NCI-H187 (cell line): ENCODE measurements at places on chromosomes 3 and 15.

GRCh38 chr3:128355543-128355919, 111.2 kb downstream of the DNAJB8 start:
- DNase-seq = no peak

DNA sequence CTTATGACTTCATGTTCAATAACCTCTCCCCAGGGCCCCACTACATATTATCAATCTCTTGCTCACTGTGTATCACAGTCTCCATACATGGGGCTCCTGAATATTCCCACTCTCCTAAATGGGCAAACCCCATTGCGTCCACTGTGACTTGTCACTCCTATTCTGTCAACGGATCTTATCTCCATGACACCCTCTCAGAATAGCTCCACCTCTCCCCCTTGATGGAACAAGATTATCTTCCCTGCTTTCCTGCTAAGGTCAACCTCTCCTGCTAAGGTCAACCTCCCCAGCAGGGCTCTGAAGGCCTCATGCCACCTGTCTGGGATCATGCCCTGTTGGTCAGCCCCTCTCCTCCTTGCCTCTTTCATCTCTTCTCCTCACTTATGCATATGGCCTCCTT, 1.8 kb downstream of the CLDN18 start:
- no peak for DNase-seq

GRCh38 chr15:28892789-28893610, 7.2 kb downstream of the APBA2 start:
- DNase-seq = no peak

DNA sequence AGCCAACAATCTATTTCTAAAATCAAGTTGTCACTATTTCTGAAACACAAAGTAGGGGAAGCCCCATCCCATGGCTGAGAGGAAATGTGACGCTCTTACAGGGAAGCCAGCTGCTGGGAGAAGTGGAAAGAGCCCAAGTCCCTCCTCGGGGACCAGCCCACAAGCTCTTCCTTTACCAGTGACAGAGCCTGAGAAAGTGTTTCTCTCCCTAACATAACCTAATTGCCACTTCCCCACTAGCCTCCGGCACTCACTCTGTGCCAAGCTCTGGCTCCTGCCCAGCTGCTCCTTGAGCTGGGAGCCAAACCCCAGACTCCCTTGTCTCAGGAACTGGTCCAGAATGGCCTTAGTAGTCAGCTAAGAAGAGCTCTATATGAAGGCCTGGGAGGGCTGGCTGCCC, 42.9 kb downstream of the TNFAIP8L3 start:
- DNase-seq = no peak

- no peak for DNase-seq
Observed at GRCh38 chr3:41075975-41076374, 123.3 kb upstream of the CTNNB1 start.

DNA sequence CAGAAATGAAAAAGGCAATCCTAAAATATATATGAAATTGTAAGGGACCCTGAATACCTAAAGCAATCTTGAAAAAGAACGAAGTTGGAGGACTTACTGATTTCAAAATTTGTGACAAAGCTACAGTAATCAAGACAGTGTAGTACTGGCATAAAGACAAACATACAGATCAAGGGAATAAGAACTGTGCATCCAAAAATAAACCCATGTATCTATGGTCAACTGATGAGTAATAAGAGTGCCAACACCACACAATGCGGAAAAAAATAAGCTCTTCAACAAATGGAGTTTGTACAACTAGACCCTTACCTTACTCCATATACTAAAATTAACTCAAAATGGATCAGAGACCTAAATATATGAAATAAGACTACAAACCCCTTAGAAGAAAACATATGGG, 29.6 kb downstream of the GSK3B start:
- no peak for DNase-seq

- no peak for DNase-seq
Observed at GRCh38 chr3:165549037-165549436, 288.2 kb downstream of the BCHE start.

DNA sequence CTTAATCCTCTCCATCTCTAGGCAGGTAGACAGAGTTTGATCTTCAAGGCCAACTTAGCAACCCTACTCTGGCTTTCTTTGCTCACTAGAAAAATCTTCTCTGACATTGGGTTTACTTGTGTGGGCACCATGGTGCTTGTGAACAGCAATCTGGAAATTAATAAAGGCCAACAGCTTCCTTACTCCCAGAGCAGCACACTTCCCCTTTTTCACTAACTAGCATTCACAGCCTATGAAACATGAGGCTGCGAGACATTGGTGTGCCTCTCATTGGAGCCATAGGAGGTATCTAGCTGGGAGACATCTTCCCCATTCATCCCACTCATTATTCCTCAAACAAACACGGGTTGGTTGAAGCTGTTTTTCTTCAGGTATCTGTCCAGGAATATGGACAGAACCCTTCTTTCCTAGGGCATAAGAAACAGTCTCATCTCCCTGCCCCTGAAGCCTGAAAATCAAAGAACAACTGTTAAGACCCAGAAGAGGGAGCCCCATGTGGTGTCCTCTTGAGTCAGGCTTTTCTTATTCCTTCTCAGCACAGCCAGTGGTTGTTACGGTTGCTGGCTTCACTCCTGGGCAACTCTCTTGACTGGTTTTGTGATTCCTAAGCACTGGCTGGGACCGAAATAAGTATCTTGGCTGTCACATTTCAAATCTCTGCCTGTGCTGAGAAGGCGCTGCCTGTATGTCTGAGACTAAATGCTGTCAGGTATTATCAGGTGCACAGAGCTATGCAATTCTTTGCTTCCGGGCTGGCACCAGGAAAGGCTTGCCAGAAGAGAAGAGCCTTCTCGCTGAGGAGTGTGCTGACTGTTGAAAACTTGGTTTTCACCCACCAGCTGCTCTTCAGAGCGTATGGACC, 194.4 kb downstream of the FEZF2 start:
- DNase-seq = no peak

DNA sequence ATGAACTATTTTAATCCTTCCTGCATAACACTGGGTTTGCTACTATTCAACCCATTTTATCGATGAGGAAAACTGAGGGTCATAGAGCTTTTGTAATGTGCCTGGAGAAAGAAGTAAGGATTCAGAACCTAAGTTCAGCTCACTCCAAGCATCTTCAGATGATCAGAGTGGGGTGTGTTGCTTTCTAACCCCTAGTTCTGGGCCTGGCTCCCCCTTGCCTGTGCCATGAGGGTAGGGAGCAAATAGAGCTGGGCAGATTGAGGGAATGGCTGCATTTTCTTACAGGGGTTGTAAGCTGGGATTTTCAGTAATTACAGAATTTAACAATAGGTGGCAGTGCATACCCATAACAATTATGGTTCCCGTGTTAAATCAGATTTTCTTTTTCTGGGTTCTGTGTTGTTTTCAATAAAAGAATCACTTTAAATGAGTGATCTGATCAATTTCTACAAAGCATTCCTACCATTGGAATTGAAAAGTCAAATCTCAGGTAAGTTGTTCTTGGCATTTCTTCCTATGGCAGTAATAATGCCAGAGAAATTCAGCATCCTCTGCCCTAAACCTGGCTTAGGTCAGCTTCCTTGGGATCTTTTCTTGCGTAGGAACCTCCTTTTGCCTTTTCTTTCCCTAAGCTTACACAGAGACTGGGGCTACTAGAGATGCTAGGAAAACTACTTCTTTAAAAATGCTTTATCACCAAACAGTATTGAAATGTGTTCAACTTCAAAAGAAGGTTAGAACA, 103.8 kb upstream of the IL12A start:
- DNase-seq = no peak

- no peak for DNase-seq
Observed at GRCh38 chr15:40743485-40743901, 11.6 kb downstream of the RMDN3 start.

DNA sequence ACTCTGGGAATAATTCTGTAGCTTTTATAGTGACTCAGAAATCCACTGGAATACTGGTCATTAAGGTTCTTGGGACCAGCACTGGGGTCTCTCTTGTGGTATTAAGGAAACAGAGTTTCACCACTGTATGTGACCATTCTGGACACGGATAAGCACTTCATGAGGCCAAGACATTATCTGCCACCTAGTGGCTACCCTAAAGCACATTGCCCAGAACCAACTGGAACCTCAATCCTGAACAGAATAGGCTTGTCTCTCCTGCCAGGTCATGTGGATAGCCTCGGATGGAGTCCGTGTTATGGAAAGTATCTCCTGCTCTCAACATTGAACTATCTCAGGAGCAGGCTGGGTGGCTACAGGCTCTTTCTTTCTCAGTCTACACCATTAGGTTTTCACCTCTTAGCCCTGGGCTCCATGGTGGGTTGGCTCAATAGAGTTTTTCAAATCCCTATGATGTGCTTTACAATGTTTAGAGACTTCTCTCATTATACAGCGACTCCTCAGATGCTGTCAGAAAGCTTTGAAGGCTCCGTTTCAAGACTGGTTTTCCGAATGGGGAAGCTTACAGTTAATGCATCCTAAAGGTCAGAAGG, 167.6 kb upstream of the ST8SIA2 start:
- DNase-seq = no peak

DNA sequence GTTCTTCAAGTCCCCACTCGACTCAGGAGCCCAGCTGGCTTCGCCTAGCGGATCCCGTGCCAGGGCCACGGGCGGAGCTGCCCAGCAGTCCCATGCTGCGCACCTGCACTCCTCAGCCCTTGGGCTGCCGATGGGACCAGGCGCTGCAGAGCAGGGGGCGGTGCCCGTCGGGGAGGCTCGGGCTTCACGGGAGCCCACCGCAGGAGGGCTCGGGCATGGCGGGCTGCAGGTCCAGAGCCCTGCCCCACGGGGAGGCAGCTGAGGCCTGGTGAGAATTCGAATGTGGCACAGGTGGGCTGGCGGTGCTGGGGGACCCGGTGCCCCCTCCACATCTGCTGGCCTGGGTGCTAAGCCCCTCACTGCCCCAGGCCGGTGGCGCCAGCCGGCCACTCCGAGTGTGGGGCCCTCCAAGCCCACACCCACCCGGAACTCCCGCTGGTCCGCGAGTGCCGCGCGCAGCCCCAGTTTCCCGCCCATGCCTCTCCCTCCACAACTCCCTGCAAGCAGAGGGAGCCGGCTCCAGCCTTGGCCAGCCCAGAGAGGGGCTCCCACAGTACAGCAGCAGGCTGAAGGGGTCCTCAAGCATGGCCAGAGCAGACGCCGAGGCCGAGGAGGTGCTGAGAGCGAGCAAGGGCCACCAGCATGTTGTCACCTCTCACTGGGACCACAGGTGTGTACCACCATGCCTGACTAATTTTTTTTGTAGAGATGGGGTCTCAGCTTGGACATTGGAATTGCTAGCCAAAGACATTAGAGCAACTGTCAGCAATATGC, 17.0 kb downstream of the RAB7A start:
- DNase-seq = no peak

GRCh38 chr3:196440041-196440537, 7.9 kb upstream of the UBXN7 start:
- no peak for DNase-seq

- no peak for DNase-seq
Observed at GRCh38 chr3:131688370-131688769, 185.6 kb upstream of the MRPL3 start.

GRCh38 chr3:176906046-176906905, 291.0 kb downstream of the TBL1XR1 start:
- no peak for DNase-seq

GRCh38 chr3:23331141-23331935, 128.2 kb downstream of the UBE2E2 start:
- no peak for DNase-seq

DNA sequence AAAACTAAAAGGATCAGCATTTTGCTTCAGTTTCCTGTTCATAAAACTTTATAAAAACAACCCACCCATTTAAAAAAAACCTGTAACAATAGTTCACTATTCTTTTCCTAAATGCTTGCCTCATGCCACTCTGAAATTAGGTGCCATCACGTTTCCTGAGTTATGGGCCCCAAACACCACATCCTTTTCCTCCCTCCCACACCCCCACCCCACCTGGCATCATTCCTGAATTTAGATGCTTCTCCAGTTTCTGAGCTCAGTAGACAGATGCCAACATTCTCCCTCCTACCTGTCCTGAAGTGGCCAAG, 11.9 kb upstream of the ARHGEF3 start:
- no peak for DNase-seq

- no peak for DNase-seq
Observed at GRCh38 chr3:18345015-18345367, 80.1 kb downstream of the SATB1 start.

DNA sequence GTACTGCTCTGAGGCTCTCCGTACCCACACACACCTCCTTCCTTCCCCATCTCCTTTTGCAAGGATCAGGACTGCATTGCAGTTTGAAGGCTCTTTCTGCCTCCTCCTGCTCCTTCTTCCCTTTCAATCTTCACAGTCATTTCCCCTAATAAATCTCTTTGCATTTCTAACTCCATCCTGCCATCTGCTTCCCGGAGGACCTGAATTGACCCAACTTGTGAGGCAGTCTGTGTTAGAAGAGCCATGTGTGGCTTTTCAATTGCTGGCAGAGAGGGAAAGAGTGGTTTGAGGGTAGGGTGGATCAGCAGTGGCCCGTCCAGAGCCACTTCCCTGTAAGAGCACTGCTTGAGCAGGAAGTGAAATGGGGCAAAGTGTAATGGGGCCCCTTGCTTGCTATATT, 35.8 kb downstream of the ANAPC13 start:
- no peak for DNase-seq

DNA sequence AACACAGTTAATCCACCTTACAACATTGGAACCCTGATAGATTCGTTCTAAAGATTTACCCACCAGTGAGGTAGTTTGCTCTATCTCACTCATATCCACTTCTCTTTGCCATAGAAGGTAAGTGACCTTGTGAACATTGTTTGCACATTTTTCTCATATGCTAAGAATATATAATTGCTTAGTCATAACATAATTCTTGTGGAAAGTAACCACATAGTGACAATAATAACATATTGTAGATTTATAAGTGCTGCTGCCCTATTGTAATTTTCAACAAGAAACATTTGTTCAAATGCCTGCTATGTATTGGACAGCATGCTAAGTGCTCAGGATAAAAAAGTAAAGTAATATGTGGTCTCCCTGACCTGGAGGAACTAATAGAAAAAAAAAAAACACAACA, 554.2 kb upstream of the KCNMB2 start:
- DNase-seq = no peak

DNA sequence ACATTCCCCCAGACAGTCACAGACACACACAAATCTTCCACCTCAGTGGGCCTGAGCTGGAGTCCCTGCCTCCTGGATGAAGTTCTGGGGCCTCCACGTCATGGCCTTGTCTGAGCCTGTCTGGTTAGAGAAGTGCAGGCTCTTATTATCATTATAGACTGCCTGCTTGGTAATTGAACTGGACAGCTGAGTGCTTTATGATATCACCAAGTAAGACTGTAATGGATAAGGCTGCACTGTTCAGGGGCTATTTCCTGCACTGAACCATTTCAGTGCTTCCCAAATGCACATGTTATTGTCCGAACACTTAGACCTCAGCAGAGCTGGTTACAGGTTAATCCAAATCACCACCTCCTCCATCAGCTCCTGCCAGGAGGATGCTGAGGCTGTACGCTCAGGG, 8.7 kb upstream of the ST6GAL1 start:
- DNase-seq = no peak
